Spinal cord (tissue), 10 donors: ENCODE measurements at places on chromosomes 13 and 19.

DNA sequence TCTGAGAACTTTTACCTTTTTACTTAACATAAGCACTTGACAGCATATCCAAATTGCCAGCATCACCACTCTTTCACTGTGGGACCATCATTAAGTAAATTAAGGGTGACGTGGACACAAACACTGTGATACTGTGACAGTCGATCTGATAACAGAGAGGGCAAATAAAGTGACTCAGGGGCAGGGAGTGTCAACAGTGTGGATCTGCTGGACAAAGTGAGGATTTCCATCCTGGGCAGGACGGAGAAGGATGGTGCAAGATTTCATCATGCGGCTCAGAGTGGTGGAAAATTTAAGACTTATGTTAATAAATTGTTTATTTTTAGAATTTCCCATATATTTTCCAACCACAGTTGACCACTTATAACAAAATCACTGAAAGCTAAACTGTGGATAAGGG, 60.0 kb upstream of the WDFY2 start:
- no peak overlapping the region for H3K4me3 ChIP-seq
- no peak overlapping the region for H3K27ac ChIP-seq
- H3K4me1 ChIP-seq: peaks cover 6% of the 10 kb centered on the region
- H3K36me3 ChIP-seq: no peaks in the 10 kb centered on the region
- no peaks in the 10 kb centered on the region for H3K27me3 ChIP-seq

- H3K36me3 ChIP-seq: no peaks in the 10 kb centered on the region
- DNase-seq: no peak
- no peak overlapping the region for H3K27ac ChIP-seq
- H3K4me1 ChIP-seq: no peaks in the 10 kb centered on the region
Measured at GRCh38 chr13:28204043-28204442, 65.7 kb downstream of the PAN3 start.

- H3K4me3 ChIP-seq: no peak overlapping the region
- H3K4me1 ChIP-seq: no peaks in the 10 kb centered on the region
- no peak overlapping the region for H3K27ac ChIP-seq
- no peaks in the 10 kb centered on the region for H3K36me3 ChIP-seq
Measured at GRCh38 chr13:38167164-38167822, 182.4 kb upstream of the UFM1 start.

- no peak overlapping the region for H3K4me3 ChIP-seq
- no peaks in the 10 kb centered on the region for H3K36me3 ChIP-seq
- H3K27me3 ChIP-seq: no peaks in the 10 kb centered on the region
- no peak overlapping the region for H3K27ac ChIP-seq
- no peaks in the 10 kb centered on the region for H3K4me1 ChIP-seq
Measured at GRCh38 chr19:56273563-56274117, 1.1 kb downstream of the EDDM13 start.

GRCh38 chr13:48749144-48749543, 95.4 kb downstream of the CYSLTR2 start:
- H3K27me3 ChIP-seq: no peaks in the 10 kb centered on the region
- H3K27ac ChIP-seq: no peak overlapping the region
- H3K4me3 ChIP-seq: no peak overlapping the region
- H3K4me1 ChIP-seq: no peaks in the 10 kb centered on the region

DNA sequence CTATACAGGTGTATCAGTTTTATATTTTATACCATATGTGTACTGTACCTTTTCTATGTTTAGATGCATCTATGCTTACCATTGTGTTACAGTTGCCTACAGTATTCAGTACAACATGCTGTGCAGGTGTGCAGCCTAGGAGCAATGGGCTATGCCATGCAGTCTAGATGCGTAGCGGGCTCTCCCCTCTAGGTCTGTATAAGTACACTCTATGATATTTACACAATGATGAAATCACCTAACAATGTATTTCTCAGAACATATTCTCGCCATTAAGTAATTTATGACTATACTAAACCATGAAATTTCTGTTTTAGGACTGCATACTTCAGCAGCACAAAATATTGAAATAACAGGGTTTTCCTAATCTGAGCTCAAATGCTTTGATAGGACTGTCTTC, 179.6 kb downstream of the RFC3 start:
- H3K4me1 ChIP-seq: peaks cover 4% of the 10 kb centered on the region
- no peaks in the 10 kb centered on the region for H3K36me3 ChIP-seq
- no peaks in the 10 kb centered on the region for H3K27me3 ChIP-seq
- no peak overlapping the region for H3K27ac ChIP-seq

- no peaks in the 10 kb centered on the region for H3K27me3 ChIP-seq
- H3K4me1 ChIP-seq: peaks cover 14% of the 10 kb centered on the region
- no peak for DNase-seq
- no peak overlapping the region for H3K27ac ChIP-seq
- H3K36me3 ChIP-seq: peaks cover 8% of the 10 kb centered on the region
- no peak overlapping the region for H3K4me3 ChIP-seq
Measured at GRCh38 chr19:2604747-2605329, 97.7 kb downstream of the GNG7 start.

- DNase-seq: no peak
- peaks cover 19% of the 10 kb centered on the region for H3K4me1 ChIP-seq
- peaks cover 9% of the 10 kb centered on the region for H3K36me3 ChIP-seq
- no peak overlapping the region for H3K4me3 ChIP-seq
Measured at GRCh38 chr19:17743874-17744580, 7.2 kb upstream of the FCHO1 start.

DNA sequence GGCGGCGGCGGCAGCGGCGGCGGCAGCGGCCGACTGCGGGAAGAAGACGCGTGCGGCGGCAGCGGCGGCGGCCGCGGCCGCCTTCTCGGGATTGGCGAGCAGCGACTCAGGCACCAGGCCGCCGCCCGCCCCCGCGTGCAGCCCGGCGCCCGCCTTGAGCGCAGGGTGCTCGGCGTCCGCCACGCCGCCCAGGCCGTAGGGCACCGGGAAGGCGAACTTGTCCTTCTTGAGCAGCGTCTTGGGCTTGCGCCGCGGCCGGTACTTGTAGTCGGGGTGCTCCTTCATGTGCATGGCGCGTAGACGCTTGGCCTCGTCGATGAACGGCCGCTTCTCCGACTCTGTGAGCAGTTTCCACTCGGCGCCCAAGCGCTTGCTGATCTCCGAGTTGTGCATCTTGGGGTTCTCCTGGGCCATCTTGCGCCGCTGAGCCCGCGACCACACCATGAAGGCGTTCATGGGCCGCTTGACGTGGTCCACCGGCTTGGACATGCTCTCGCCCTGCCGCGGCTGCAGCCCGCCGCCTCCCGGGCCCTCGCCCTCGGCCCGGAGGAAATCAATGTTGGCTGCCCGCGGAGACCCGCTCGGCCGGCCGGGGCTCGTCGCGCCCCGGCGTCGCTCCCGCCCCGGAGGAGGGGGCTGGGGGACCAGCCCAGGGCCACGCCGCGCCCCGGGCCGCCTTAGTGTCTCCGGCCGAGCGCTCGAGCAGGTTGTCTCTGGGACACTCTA, 621 bp downstream of the SOX21 start:
- H3K27me3 ChIP-seq: peaks cover 73% of the 10 kb centered on the region
- peak overlapping the region; percentile 62 for H3K4me3 ChIP-seq
- peaks cover 34% of the 10 kb centered on the region for H3K4me1 ChIP-seq
- H3K27ac ChIP-seq: peak overlapping the region; percentile 80
